ENCODE measurements at places on chromosomes 2 and 18.

DNA sequence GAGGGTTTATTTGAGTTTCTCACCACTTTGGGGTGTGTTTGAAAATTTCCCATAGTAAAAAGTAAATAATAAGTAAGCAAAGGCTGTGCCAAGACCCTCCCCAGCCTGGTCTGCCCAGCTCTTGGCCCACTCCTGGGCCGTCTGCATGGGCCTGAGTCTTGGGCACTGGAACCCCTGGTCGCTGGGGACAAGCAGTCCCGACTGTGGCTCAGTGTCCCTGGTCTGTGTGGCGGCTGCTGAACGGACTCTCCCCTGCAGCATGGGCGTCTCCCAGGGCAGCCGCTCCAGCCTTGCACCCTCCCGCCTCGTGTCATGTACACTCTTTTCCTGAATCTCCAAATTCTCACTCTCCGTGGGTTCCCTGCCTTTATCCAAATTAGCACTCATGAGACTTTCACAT lies 7.2 kb upstream of the ASPRV1 start:
- DNase-seq: no peak

DNA sequence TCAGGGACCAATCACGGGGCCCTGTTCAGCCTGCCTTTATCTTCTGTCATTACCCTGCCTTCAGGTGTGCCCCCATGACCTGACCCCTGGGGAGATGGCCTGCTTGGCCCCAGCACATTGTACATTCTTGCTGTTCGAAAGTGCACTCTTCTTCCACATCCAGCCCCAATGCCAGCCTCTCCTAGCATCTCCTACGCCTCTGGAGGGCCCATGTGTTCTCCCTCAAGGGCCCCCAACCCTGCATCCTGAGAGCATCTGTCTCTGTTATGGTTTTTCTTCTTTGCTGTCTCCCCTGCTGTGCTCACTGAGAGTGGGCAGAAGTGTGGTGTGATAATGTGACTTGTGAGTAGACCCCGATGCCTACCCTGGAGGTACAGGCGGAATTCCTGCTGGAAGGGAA lies 41.5 kb upstream of the OTOS start:
- DNase-seq: no peak

DNA sequence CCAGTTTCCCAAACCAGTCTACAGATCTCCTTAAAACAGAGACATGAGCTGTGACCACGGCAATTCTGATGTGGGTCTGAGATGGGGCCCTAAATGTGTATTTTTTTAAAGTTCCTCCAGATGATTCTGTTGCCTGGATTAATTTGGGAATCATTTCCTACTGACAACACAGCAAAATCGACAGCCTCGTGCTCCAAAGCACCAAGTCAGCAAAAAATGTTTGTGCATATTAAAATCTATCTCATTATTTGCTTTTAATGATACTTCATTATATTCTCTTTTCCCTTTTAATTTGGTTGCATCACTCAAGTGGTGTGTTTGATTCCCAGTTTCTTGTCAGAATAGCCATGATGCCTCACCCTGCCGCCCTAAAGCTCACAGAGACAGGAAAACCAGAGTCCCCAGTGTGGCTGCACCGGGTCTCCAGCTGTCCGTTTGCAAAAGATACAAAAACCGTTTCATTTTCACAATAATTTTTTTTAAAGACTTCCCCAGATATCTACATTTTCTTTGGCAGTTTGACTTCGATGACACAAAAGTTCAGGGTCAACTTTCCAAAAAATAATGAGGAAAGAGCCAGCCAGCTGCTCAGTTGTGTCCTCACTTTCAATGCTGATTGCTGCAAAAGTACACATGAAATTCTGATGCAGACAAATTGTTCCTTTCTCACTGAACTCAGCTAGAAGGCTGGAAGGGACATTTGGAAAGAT lies 443.2 kb upstream of the ID2 start:
- no peak for DNase-seq

- DNase-seq: no peak
Measured at GRCh38 chr18:23177433-23178072, 42.3 kb downstream of the CABLES1 start.

GRCh38 chr18:28127228-28127627 lies 49.7 kb downstream of the CDH2 start:
- no peak for DNase-seq

- DNase-seq: no peak
Measured at GRCh38 chr2:169272010-169272409, 90.3 kb downstream of the LRP2 start.

- DNase-seq: no peak
Measured at GRCh38 chr2:68283419-68283812, 31.1 kb upstream of the PPP3R1 start.
